Glutamatergic neuron (in vitro differentiated cells): ENCODE measurements at places on chromosomes 2 and 18.

- no peak for DNase-seq
Observed at GRCh38 chr2:19532547-19533196, 174.2 kb upstream of the OSR1 start.

DNA sequence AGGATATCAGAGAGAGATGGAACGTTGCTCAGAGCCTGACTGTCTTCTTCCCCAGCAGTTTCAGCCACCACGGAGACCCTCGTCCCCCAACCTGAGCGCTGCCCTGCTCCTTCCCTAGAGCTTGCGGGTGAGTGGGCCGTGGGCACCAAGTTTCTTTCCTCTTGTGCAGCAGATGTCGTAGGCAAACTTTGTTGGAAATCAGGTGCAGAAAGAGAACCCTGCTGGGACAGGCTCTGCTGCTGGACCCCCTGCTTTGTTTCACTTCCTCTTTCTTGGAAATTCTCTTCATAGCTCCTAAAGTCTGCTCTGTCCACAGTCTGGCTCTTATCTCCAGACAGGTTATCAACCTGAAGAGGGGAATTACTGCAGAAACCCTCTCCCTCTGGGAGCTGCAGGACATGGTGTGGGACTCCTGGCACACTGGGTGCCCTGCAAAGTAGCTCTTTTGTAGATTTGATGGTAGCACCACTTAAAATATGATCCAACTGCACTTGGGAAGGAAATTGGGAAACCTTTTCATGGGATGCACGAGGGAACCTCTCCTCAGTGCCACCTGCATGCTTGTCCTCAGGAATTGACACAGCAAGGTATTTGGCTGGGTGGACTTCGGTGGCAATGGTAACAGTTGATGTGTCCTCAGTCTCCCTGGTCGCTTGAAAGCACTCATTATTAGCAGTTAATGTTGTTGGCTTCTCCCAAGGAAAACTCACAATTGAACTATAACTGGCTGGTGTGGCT is 92.2 kb downstream of the ALPK2 start:
- no peak for DNase-seq

- DNase-seq, result peak; percentile 90
Observed at GRCh38 chr2:136117909-136118818, at the start of gene CXCR4. TSS of gene CXCR4 (minus strand) at chr2:136118149. CDS start at chr2:136118060, 89 bp downstream.

- DNase-seq, result no peak
Observed at GRCh38 chr18:49400398-49401072, 59.9 kb downstream of the DYM start.

- no peak for DNase-seq
Observed at GRCh38 chr2:71792926-71793761, 339.8 kb downstream of the DYSF start.

- no peak for DNase-seq
Observed at GRCh38 chr2:216243026-216243425, 129.3 kb downstream of the MARCHF4 start.

DNA sequence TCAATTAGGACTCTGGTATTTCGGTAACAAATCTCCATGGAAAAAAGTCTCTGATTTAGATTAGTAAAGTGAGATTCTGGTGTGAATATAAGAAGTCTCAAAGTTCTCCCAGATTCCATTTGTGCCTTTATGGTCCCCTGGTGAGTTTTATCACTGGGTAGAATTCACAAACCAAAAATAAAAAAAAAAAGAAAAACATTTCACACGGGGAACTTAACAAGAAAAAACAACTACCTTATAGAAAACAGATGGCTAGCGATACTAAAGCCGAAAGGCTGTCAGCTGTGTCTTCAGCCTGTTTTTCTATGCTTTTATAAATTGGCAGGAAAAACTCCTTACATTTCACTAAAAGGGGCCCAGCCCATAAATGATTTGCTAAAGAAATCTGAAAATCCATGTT is 50.6 kb downstream of the COL5A2 start:
- no peak for DNase-seq

DNA sequence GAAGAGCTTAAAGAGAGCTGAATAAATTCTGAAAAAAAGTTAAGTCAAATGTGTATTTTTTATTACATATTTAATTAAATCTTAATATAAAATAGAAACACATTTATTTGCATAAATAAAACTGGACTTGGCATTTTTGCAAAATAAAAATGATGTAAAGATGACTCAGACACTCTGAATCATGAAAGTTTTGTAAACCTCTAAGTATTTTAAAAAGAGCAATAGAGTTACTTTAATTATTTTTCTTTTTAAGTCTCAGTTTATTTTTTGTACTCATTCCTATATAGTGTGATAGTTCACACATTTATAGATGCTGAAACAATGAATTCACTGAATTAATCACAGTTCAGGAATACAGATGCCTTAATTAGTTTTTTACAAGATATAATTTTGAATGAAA is 109.9 kb upstream of the DTNA start:
- DNase-seq, result no peak

GRCh38 chr2:226334981-226335720 is 464.5 kb downstream of the IRS1 start:
- no peak for DNase-seq

DNA sequence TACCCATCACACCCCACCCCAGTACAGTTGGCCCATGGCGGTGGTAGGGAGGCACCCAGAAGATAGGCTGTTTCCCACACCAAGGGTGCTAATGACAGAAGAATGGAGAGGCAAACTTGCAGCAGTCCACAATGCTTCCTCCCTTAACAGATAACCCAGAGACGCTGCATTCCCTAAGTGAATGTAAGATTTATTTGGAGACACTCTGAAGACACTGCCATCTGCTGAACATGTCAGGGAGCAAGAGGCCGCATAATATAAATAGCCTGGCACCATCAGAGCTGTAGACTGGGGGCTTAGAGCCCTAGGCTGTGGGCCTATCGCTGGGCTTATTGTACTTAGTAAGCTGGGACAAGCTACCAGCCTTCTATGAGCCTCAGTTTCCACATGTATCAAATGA is 2.2 kb upstream of the IWS1 start:
- DNase-seq, result no peak

GRCh38 chr2:74760875-74761630 is 72.9 kb upstream of the HK2 start:
- DNase-seq, result no peak

GRCh38 chr18:21742315-21742687 is 1.7 kb downstream of the MIB1 start:
- no peak for DNase-seq

- DNase-seq, result no peak
Observed at GRCh38 chr2:3970791-3971651, 267.6 kb downstream of the DCDC2C start.

DNA sequence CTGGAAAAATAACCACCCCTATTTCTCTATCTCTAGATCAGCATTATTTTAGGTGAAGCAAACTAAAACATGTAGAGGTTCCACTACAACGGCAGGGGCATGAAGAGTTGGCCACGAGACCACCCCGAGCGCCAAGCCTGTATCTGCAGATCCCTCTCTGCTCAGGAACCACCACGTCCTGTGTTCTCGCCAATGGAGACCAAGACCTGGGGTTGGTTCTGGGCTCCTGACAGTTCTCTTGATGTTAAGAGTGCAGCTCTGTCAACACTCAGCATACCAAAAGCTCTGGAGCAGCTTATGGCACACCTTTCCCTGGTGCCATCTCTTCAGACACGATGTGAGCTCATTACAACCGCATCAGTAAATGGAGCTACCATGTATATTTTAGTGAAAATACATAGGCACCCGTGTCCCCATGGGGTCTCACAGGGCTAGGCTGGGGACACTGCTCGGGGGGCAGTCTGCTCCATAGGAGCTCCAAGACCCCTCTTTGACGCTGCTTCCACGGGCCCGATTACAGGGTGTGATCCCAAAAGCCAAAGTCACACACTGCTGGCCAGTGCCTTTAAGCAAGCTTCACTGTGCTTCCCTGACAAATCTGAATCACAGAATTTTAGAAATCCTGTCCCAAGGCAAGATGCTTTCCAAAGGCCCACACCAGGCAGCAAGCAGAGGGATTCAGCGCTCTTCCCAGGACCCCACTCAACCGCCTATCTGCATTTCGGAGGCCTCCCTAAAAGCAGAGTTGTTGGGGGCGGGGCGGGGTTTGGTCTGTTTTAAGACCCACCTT is 72.2 kb downstream of the EMILIN2 start:
- DNase-seq, result no peak

- DNase-seq, result no peak
Observed at GRCh38 chr18:48129621-48130082, 199.2 kb upstream of the SMAD2 start.

- DNase-seq, result no peak
Observed at GRCh38 chr2:136443661-136444060, 321.7 kb upstream of the THSD7B start.

DNA sequence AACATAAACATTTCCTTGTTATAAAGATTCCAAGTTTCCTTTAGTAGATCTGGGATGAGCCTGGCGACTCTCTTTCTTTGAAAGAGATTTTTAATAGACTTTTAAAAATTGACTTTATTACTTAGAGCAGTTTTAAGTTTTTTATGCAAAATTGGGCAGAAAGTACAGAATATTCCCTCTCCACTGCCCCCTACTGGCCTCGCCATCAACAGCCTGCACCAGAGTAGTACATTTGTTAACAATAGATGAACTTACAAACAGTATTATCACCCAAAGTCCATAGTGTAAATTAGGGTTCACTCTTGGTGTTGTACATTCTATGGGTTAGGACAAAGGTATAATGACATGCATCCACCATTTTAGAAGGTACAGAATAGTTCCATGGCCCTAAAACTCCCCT is 3.9 kb downstream of the MAP3K19 start:
- DNase-seq, result peak; percentile 18

GRCh38 chr2:160613466-160614153 is 120.0 kb upstream of the RBMS1 start:
- DNase-seq, result no peak

DNA sequence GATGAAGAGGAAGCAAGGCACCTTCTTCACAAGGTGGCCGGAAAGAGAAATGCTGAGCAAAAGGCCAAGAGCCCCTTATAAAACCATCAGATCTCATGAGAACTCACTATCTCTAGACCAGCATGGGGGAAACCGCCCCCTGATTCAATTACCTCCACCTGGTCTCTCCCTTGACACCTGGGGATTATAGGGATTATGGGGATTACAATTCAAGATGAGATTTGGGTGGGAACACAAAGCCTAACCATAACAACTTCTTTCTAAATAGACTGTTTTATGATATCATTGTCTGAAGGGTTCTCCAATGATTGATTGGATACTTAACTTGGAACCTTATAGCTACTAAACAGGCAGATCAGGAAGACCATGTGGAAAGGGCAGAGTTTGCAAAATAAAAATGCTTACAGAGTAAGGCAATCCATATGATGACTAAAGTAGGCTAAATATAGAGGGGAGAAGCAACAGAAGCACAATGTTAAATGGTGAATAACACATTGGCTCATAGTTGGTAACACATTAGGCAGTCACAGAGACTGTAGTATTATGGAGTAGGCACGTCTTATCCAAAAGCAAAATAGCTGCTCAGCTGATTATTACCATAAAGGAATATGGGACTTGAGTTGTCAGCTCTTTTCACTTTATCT is 179.0 kb downstream of the BARD1 start:
- DNase-seq, result no peak

DNA sequence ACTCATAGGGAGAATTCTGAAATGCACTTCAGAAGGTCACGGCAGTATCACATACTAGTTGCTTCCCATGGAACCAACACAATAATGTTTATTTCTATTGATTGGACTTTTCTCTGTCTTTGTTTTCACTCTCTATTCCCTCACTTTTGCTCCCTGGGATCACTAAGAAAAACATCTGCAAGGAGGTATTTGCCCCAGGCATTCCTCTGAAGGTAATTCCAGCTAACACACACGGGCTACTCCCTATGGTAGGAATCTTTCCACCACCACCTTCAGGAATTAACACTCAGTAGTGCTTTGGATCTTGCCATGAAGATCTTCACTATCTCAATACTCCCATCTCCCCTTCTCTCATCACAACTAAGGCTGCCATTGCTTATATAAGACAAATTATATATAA is 353.3 kb downstream of the DSC3 start:
- DNase-seq, result no peak

- DNase-seq, result no peak
Observed at GRCh38 chr2:238947920-238948710, 100.2 kb downstream of the TWIST2 start.

DNA sequence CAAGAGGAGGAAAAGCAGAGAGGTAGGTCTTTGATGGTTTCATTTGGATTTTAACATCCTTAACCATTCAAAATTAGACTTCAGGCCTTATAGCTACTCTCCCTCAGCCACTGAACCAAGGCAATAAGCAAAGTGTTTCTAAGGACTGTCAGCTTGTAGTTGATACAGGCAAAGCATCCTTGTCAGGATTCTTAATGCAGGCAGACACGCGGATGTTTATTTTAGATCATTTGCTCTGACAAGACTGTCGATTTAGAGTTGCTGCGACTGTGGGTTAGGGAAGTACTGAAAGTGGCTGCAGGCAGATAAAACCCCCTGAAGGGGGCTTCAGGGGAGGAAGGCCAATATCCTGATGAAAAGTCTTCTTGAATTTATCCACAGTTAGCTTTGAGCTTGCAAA is 46.6 kb downstream of the CDH20 start:
- no peak for DNase-seq

GRCh38 chr18:12376034-12376753 is 833 bp downstream of the AFG3L2 start:
- DNase-seq, result peak; percentile 24

GRCh38 chr2:222976521-222977061 is 75.4 kb upstream of the KCNE4 start:
- DNase-seq, result no peak

GRCh38 chr2:130263606-130264005 is 65.4 kb upstream of the TUBA3E start:
- DNase-seq, result no peak

GRCh38 chr2:233185963-233186362 is 65.5 kb upstream of the ATG16L1 start:
- DNase-seq, result no peak

DNA sequence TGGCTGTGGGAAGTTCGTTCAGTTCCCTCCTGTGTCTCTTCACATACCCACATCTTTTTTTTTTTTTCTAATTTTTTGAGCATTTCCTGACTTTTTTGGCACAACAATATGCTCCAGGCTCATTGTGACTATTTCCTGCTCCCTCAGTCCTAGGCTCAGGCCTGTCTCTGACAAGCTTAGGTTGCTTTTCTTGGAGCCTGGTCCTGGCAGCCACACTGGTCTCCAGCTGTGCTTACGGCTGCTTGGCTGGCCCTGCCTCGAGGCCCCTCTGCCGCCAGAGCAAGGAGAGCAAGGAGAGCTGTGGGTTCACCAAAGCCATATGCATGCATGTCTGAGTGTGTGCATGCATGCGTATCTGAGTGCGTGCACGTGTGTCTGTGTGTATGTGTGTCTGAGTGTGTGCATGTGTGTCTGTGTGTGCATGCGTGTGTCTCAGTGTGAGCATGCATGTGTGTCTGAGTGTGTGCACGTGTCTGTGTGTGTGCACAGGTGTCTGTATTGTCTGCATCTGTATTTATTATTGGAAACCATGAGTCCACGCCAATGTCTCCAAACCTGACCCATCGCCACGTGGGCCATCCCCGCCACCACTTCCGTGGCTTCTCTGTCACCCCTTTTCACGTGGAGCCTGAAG is 766.1 kb upstream of the SALL3 start:
- DNase-seq, result no peak

DNA sequence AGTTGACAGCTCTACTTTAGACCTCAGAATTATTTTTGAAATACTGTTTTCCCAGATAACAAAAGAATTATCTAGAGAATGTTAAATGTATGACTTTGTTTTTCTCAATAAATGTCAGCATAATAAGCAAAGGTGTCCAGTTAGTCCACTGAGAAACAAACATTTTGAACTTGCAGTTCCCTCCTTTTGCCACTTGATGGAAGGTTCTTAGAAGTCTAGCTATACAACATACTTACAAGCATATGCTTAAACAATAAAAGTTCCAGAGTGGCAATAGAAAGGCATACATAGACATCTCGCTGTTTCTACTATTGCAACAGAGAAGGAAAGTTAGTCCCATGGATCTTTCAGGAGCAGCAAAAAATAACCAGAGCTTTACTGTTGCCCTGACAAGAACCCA is 11.8 kb downstream of the NDUFA10 start:
- DNase-seq, result no peak
